ENCODE measurements at places on chromosomes 1 and 21.

DNA sequence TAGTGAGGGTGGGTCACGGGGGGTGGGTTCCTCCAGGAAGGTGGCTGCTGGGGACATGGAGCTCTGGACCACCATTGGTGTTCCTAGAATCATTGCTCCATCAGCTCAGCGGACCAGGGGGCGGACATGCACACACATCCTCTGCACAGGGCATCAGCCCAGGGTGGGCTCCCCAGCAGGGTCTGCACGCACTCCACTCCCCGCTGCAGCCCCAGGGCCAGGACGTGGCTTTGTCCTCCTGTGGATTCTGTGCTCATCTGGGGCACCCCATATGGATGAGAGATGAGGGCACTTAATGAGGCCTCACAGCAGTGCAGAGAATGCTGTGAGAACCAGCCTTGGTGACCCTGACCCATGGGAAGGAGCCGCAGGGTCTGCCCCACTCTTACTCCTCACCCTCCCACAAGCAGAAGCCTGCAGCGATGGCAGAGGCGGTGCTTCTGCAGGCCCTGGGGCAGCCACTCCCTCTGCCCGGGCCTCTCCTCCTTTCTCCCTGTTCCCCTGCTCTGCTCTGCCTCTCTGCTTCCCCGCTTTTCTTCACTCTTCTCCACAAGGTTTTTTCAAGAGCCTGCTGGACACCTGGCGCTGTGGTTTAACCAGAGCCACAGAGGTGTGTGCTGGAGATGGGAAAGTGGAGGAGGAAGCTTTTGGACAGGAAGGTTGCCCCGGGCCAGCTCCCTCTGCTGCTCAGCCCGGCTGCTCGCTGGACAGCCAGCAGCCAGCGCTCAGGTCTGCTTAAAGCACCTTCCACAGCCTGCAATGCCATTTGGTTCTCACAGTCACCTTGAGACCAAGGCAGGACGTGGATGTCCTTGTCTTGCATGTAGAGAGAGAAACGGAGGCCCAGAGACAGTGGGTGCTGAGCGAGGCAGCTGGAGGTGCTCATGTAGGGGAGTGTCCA, 26.3 kb upstream of the PCBP3 start:
- no peak for DNase-seq

DNA sequence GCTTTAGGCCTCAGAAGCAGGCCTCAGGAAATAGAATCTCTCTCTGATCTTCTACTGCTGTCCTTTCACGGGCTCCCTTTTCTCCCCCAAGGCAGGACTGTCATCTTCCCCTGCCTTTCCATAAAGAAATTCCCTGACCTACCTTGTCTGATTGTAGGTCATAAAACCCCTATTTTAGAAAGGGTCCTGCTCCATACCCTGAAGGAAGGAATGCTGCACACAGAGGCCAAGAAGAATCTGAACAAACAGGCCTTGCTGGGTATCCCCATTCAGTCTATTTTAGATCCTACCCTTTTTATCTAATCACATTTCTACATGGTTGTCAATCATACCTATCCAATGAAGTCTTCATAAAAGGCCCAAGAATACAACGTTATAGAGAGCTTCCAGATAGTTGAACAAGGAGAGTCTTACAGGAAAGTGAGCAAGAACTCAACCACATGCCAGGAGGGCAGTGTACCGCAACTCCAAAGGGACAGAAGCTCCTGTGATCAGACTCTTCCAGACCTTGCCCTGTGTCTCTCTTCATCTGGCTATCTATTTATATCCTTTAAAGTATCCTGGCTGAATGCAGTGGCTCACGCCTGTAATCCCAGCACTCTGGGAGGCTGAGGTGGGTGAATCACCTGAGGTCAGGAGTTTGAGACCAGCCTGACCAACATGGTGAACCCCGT, 93.1 kb downstream of the SLC16A1 start:
- DNase-seq, result no peak

- DNase-seq, result no peak
Observed at GRCh38 chr21:25464275-25464674, 143.0 kb downstream of the MRPL39 start.

DNA sequence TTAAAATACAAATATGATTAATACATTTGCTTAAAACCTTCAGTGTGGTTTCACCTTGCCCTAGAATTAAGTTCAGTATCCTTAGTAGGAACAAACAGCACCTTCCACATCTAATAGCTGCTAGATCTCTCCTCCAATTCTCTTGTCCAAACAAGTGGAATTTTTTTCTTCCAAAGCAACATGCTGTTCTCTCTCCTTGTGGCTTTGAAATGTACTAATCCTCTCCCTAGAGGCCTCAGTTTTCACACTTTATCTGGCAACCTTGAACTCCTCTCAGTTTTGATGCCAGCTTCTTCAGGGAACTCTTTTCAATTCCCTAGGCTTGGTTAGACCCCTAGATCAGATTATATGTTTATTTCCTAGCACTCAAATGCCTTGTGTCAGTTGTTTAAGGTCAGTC, 87.0 kb downstream of the GLUL start:
- DNase-seq, result no peak

Data from stimulated activated CD4-positive, alpha-beta T cell treated with anti-CD3 and anti-CD28 coated beads, Interleukin-1b, Interleukin-23, amount 100 ng/mL, for 1 hour (primary cell).